ENCODE measurements at places on chromosomes 6 and 20.

DNA sequence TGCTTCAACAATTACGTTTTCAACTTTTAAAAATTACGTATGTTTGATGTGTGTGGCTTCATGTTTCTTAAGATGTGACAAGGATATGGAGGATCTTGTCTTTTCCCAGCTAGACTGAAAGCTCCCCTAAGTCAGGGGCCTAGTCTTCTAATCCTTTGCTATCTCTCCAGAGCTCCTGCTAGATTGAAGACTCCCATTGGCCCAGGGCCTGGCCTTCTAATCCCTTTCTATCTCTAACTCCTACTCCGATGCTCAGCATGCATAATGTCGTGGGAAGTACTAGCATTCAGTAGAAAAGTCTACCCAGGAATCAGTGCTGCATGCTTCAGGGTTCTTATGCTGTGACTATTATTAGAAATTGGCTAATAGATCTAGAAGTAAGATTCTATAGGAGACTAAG, 144.8 kb upstream of the SUPT3H start:
- no peak for DNase-seq

GRCh38 chr20:34491226-34491931, 24.8 kb upstream of the DYNLRB1 start:
- no peak for DNase-seq

- no peak for DNase-seq
These were observed 20.6 kb upstream of the LAMP5 start for GRCh38 chr20:9493803-9494202.

DNA sequence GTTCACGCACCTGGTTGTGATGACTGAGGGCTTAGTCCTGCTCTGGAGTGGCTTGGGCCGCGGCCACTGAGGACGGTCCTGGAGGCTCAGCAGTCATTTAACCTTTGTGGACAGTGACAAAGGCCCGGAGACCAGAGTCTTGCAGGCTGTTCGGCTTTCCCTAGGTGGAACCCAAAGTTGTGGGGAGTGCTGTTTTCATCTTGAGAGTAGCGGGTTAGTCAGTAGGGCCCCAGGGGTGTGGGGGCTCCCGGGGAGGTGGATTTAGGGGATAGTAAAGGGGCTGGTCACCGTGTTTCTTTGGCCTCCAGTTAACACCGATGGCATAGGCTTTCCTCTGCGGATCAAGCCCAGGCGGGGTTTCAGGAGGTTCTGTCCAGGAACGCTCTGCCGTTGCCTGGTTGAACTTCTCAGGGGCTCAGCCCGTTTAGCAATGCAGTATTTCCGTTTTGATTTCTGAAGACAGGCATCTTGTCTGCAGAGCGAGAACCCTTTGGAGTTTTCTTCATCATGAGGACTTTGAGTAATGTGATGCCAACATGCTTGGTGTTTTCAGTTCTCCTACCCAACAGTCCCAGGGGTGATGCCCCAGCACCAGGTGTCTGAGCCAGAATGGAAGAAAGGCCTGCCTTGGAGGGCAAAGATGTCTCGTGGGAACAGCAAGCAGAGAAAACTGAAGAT, 31.8 kb downstream of the ZNF831 start:
- DNase-seq, result no peak

GRCh38 chr20:562232-562897, 18.8 kb upstream of the CSNK2A1 start:
- no peak for DNase-seq

DNA sequence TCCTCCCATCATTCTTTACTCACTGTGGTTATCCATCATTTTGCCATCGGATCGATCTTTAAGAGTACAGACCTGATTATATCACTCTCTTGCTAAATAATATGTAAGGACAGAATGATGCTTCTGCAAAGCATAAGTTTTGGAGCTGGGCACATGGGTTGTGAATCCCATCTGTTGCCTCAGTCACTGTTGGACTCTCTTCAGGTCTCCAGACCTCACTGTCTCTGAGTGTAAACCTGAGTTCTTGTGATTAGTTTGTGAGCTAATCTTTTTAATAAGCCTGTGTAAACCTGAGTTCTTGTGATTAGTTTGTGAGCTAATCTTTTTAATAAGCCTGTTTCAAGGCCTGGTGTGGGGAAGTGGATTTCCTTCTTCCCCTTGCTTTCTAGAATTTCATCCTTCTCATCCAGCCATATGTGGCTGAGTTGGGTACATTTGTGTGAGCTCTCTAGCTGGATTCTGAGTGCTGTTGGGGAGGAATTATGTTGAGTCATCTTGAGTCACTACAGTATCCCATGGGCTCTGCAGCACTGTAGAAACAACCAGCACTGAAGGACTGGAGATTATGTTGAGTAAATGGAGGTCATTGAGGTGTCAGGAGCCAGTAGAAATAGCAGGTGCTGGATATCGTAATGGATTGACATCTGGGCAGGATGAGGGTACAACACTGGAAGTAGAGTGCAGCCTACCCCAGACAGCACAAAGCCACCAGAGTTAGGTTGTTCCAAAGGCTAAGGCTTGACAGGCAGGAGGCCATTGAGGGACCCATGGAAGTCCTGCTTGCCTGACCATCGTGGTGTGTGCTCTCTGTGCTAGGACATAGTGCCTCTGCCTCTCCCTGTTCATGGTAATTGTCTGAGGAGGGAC, 52.4 kb downstream of the SCAND1 start:
- DNase-seq, result peak; percentile 57

- no peak for DNase-seq
These were observed 27.8 kb downstream of the UBE2V1 start for GRCh38 chr20:50085146-50085480.
